ENCODE measurements at places on chromosomes 11 and 22.

DNA sequence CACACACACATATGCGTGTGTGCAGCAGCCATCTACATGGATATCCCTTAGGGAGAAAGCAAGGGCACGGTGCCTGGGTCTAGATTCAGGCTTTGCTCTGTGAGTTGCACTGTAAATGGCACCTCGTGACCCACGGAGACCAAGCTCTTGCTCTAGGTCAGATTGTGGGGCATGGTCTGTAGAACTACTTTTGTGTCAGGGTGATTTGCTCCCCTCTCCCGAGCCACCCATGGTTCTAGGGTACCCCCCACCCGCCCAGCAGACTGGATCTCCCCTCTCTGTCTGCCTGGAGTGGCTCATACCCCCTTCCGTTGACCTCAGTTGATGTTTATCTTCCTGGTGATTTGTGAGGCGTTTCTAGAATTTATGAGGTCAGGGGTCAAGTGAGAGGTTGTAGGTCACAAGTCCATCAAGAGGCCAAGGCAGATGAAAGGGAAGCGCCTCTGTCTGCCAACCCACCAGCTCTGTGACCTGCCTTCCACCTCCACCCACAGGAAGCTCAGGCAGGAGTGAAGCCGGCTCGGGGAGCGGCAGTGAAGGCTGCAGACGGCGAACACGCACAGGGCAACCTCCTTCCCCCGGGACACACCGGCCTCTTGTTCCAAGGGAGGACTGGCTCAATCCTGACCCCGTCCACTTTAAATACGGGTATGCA, 76.2 kb upstream of the TTLL12 start:
- peak; percentile 29 for DNase-seq

GRCh38 chr11:43459246-43459645, 100.5 kb downstream of the TTC17 start:
- no peak for DNase-seq

DNA sequence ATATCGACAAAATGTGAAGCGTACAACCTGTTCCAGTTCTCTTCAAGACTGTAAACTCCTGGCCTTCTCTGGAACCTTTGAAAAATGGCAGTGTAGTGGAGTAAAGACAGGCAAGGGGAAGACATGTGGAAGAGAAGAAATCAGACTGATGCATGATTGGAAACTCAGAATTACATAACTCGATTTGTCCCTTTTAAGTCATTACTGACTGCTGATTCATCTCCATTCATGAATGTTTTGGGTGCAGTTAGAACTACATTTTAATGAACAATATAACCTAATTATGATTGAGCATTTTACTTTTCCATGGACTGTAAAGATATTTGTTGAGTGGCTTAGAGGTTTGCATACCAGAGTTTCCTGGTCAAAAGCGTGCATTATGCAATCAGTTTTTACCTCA, 32.9 kb downstream of the FAT3 start:
- no peak for DNase-seq

GRCh38 chr11:131815590-131815989, 445.2 kb downstream of the NTM start:
- peak; percentile 77 for DNase-seq

DNA sequence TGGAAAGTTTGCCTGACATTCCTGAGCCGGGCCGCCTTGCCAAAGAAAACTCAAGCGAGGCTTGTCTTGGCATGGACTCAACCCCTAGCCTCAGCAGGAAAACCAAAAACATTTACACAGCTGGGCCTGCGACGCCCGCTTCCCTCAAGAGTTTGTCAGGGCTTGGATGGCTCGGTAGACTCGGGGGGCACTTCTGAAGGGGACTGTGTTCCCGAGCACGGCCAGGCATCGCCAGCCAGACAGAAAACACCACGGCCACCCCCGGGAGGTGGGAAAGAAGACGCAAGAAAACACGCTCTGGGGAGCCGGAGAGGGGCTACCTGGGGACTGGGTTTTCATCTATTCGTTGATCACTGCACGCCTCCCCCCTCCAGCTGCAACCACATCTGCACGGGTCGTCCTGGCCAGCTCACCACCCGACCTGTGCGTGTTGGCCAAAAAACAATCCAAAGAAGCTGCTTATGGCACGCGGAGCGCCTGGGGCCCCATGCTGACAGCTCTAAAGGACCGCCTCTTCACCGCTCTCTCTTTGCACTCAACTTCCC, 380.7 kb downstream of the MN1 start:
- peak; percentile 52 for DNase-seq

GRCh38 chr11:86702220-86702983, 30.0 kb upstream of the ME3 start:
- no peak for DNase-seq

- DNase-seq, result no peak
Measured at GRCh38 chr11:117479372-117479771, 151.7 kb downstream of the CEP164 start.

DNA sequence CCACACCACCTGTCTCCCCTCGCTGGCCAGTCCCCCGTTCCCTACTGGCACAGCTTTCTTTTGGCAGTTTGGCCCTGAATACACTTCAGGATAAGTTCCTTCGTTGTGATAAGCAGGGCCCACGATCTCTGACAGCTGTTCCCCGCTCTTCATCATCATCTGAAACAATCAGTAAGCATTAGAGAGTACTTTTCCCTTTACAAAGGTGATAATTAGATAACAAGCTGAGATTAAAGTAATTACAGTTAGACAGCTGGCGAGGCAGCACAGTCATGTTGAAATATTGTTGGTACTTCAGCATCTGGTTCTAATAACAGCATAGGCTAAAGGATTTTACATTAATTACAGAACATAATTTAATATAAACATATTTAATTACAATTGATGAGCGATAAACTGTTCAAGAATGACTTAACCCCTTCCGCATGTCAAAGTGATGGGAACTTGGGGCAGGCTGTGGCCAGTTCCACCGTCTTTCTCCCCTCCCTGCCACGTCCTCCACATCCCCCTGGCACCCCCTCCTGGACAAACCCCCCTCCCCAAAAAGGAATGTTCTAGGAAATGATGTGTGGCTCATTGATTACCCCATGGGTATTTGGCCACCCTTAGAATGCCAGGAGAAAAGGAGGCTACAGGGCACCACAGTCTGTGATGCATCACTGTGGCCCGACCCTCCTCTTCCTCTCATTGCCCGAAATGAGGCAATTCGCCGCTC, 134.9 kb downstream of the RCN1 start:
- no peak for DNase-seq

- DNase-seq, result no peak
Measured at GRCh38 chr22:30855677-30856518, 112.7 kb downstream of the MORC2 start.

GRCh38 chr11:79897896-79898295, 457.1 kb upstream of the TENM4 start:
- no peak for DNase-seq

DNA sequence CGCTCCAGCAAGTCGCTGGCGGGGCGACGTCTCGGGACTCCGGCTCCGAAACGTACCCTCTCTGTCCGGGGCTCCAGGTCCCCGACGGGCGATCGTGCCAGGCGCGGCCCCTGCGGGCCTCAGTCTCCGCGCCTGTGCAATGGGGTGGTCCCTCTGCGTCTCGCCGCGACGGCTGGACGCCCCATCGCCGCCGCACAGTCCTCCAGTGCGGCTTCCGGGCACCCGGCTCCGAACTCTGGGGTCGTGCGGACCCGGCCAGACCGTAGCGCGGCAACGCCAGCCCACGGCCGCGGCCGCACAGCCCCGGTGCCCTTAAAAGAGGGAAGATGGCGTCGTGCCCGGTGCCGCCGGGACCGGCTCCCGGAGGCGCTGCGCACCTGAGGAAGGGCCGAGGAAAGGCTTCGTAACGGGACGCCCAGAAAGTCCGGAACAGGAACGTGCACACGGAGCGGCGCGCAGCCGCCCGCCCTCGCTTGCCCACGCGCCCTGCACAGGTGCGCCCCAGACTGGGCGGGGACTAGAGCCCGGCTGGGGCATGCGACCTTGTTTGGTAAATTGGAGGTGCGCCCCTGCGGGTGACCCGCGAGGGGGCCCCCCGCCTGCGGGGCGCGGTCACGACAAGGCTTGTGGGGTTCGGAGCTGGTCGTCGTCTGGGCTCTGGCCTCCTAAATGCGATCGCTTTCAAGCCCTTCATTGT, 525 bp downstream of the BIK start:
- DNase-seq, result peak; percentile 49

DNA sequence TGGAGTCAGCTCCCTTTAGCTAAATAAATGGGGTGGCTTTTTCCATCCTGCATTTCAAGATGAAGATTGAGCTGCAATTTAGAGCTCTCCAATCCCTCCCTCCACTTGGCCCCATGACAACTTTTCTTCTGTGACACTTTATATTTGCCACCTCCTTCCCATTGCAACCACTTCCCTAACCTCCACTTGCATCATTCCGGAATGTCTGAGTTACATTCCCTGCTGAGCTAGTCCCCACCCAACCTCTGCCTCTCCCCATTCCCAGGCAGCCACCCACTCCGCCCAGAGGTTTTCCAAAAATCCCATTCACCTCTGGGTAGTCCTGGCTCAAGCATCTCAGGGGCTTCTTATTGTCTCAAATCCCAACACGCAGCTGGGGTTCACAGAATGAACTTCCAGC, 24.7 kb downstream of the PC start:
- DNase-seq, result no peak

- peak; percentile 43 for DNase-seq
Measured at GRCh38 chr11:88175569-88176075, 379 bp upstream of the RAB38 start.

GRCh38 chr11:114304065-114304464, 7.9 kb downstream of the NNMT start:
- DNase-seq, result no peak

GRCh38 chr22:43447380-43447779, 35.6 kb downstream of the MPPED1 start:
- DNase-seq, result no peak

GRCh38 chr11:69970785-69971535, 107.2 kb upstream of the ANO1 start:
- no peak for DNase-seq

DNA sequence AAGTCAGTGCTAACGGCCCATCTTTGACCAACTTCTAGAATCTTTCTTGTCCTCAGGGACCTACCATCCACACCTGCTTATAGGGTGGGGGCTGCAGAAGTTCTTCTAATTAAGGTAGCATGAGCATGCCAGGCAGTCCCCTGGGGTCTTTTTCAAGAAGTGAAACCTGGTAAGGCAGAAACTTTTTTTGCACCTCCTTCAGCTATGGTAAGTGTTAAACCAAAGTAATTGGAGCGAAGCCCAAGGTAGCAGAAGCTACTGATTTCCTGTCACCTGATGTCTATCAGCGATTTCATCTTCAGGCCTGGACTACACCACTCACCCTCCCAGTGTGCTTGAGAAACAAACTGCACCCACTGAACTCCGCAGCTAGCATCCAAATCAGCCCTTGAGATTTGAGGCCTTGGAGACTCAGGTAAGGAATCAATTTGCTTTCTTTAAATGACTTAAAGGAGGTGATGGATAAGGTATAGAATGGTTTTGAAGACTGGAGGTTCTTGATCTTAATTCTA, at the start of gene MS4A1:
MS4A1 (plus strand) TSS at position 317 of the 512 bp plus-strand sequence. CDS start 6,528 bp downstream, outside the sequence.
- DNase-seq, result no peak

All from ELF-1 (cell line).